PC-9 (cell line): ENCODE measurements at places on chromosomes 12 and 14. TPM values are rescaled to one million over a fixed set of nuclear protein-coding genes. Genes with fewer than 3 reads are reported as not detected.

DNA sequence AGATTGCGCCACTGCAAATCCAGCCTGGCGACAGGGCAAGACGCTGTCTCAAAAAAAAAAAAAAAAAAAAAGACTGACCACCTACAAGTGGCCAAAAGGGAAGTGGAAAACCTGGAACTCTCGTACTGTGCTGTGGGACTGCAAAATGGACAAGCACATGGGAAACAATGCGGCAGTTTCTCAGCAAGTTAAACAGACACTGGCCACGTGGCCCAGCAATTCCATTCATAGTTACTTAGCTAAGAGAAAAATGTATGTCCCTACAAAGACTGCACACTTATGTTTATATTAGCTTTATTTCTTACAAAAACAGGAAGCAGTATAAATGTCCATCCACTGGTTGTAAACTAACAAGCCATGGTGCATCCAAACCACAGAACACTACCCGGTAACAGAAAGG is 5.6 kb downstream of the CHFR start:
- no peak for DNase-seq

GRCh38 chr12:132025526-132025925 is 75.8 kb downstream of the EP400 start:
- no peak for DNase-seq

GRCh38 chr12:16369156-16369555 is 21.7 kb downstream of the MGST1 start:
- DNase-seq = no peak

The PABPN1 gene
- total RNA-seq = 107 and 142 TPM in 2 replicates

The CDH24 gene
- total RNA-seq = 16.4 and 18.8 TPM in 2 replicates

DNA sequence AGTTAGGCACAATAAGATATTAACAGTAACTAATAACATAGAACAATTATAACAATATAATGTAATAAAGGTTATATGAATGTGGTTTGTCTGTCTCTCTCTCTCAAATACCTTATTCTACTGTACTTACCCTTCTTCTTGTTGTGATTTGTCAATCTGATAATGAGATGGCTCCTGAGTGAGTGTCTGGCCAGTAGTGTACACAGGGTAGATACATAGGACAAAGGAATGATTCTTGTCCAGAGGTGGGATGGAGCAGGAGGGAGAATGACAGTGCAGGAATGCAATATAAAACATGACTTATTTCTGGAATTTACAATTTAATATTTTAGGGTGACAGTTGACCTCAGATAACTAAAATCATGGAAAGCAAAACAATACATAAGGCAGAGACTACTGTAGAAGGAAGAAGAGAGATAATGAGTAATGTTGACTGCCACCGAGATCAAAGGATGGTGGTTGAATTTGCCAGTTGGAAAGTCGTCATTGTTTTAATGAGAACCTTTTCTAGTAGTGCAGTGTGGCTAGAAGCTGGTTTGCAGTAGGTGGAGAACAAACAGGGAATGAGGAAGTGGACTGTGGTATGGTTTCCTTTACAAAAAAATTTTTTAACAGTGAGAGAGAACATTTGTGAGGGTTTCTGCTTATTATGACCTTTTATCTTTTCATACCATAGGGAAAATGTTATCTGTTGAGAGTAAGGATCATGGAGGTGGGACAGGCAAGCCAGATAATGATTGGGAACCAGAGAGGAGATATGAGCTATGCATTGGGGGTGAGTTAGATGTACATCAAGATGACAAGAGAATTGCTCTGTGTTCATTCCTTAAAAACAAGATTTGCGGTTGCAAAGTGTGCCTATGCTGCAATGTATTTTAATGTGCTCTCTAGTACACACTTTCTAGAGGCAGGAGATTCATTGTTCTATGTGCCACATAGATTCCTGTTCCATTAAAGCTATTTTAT is 458.3 kb downstream of the BTG1 start:
- DNase-seq = peak; percentile 0

DNA sequence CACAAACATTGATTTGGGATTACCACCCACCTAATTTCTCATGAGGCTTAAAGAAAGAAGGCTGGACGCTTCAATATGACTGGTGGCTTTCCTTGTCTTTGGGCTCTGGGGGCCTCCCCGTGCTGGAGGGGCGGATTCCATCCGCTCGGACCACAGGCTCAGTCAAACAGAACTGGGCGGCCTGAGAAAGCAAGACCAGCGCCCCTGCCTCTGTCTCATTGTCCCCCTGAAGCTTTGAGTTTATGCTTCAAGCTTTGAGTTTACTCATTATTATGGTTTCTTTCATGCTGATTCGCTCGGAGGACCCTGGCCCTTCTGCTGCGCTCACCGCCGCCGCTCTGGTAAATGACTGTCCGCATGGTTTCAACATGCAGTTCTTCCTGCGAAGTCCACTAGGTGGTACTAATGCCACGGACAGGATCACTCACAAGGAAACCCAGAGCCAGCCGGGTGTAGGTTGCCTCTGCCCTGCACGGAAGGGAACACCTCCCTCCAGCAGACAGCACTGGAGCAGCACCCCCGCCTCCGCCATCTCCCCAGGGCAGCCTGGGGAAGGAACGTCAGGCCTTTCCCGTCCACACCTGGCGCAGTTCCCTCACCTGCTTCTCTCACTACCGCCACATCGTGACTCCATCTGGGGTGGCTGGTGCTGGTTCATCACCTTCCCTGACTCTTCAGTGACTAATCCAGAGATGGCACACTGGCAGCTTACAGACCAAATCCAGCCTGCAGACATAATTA is 13.2 kb upstream of the TIGAR start:
- DNase-seq = peak; percentile 76

DNA sequence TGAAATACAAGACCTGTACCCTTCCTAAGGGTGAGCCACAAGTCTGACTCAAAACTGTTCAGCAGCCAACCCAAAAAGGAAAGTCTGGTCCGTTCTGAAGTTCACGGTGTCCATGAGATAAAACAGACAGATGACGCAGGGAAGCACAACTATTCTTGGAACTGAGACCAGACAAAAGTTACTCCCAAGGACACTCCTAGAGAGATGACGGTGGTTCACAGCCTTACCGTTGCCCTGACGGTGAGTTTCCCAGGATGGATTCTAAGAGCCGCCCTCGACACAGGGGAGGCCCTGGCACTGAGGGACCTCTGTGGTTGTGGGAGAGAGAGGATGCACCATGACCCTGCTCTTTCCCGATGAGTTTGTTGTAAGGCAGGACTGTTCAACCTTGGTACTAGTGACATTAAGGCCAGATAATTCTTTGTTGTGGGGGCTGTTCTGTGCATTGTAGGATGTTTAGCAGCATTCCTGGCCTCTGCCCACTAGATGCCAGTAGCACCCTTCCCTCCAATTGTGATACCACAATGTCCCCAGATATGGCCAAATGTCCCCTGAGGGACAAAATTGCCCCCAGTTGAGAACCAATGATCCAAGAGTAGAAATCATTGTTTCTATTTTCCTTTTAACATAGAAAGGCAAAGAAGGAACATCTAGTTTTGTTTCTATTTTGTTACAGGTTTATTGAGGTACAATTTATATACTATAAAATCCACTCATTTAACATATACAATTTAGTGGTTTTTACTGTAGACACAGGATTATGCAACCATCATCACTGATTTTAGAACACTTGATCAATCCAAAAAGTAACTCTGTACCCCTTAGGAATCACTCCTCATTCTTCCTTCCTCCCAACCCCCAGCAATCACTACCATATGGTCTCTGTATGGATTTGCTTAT is 23.0 kb downstream of the OR10P1 start:
- DNase-seq = peak; percentile 14

DNA sequence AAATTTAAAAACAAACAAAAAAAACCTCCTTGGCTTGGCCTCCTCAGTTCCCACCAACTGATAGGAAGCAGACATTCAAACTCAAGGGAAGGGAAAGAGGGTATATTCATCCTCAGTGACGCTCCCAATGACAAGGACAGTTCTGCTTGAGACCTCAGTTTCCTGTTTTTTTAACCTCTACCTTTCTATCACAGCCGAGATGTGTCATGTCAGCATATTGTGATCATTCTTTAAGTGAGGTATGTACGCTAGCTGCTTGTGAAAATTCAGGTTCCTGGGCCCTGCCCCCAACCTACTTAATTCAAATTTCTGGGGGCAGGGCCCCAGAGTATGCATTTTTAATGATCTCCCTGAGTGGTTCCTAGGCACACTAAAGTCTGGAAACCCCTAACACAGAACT is 611.9 kb upstream of the TBX3 start:
- no peak for DNase-seq

GRCh38 chr12:107349008-107349747 is 255.8 kb upstream of the CRY1 start:
- peak; percentile 98 for DNase-seq

DNA sequence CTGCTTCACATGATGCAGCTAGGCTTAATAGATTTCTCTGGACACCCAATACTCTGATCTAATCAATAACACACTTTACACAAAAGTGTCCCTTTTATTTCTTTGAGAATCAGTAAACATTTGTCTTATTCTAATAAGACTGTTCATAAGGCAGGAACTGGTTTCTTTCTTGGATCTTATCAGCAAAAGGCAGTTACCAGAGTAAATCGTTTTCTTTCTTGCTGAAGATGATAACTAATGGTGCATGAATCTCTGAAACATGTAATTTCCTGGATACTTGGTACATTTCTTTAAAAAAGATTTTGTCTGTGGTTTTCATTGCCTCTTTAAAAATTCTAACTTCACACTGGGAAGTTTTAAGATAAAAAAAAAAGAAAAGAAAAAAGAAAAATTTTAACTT is 39.6 kb downstream of the WIF1 start:
- DNase-seq = no peak

GRCh38 chr12:105256921-105257320 is 20.9 kb upstream of the APPL2 start:
- DNase-seq = peak; percentile 19

DNA sequence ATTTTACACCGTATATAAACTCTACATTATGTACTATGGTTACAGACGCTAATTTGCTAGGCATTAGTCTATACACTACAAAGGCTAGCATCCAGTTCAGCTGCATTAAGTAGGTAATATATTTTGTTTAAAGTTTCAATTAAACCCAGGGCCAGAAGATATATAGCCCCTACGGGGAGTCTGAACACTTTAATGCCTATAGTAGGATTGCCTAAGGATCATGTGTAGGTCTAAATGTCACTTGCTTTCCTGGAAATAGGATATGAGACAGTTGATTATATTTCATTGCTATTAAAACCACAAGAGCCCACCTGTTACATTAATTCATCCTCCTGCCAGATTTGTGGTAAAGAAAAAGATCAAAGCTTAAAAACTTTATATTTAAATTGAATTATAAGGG is 286.9 kb downstream of the TMTC2 start:
- no peak for DNase-seq

DNA sequence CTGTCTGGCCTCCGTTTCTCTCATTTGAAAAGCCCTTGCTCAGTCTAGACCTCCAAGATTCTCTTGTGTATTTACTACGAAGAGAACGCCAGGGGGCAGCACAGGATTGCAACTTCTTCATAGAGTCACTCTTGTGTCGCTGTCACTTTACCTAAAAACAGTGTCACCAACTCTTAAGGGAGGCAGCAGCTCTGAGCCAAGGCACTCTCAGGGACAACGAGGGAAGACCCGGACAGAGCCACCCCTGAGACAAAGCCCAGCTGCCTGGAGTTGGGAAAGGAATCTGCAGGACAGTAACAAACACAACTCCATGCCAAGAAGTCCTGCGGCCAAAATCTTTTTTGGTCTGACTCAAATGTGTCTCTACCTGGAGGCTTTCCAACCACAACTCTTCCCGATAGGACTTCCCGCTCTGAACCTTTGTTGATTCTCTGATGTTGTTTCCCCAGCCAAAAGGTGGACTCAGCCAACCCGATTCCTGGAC is 9.6 kb upstream of the RPAP3 start:
- DNase-seq = peak; percentile 56

DNA sequence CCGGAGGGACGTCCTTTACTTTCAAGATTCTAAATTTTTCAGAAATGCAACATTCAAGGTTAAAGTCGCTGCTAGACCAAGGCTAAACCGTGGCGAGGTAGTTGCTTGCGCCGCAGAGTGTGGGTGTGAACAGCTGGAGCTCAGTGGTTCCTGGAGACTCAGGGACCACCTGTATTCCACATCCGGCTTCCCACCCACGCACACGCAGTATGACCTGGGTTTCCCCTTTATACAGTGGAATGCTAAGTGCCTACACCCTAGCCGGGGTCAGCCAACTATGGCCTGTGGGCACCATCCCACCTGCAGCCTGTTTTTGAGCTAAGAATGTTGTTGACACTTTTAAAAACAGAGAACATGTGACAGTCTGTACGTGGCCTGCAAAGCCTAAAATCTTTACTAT is 42.9 kb upstream of the TESC start:
- no peak for DNase-seq

The CLEC1A gene
- 0.23 TPM in 1 of 2 replicates, not detected in the other for total RNA-seq

DNA sequence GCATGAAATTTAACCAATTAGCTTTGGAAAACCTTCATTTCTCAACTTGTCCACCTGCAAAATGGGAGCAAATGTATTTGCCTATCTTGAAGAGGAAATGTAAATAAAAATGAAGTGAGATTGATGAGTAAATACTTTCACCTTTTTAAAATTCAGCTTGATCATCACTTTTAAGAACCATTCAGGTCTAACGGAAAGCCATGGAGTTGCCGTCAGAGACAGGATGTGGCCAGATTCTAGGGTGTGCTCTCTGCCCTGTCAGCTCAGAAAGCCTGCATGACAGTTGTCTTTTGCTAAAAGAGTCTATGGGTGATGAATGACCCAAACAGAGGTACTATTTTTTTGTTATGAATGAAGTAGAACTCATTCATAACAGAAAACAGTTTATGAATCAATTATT is 104.3 kb upstream of the SLC35F4 start:
- DNase-seq = no peak

DNA sequence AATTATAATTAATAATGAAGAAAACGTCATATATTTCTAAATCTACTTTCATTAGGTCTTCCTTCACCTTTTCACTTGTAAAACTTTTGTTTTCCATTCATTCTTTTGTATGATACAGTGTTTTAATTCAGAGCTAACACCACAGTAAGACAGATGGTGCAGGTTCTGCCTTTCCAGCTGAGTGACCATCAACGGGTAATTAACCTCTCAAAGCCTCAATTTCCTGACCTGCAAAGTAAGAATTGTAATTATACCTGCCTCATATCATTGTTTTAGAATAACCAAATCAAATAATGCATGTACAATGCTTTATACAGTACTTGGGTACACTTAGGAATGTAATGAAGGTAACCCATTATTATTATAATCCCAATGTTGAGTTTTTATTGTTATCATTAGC is 157.6 kb downstream of the FOXA1 start:
- no peak for DNase-seq

DNA sequence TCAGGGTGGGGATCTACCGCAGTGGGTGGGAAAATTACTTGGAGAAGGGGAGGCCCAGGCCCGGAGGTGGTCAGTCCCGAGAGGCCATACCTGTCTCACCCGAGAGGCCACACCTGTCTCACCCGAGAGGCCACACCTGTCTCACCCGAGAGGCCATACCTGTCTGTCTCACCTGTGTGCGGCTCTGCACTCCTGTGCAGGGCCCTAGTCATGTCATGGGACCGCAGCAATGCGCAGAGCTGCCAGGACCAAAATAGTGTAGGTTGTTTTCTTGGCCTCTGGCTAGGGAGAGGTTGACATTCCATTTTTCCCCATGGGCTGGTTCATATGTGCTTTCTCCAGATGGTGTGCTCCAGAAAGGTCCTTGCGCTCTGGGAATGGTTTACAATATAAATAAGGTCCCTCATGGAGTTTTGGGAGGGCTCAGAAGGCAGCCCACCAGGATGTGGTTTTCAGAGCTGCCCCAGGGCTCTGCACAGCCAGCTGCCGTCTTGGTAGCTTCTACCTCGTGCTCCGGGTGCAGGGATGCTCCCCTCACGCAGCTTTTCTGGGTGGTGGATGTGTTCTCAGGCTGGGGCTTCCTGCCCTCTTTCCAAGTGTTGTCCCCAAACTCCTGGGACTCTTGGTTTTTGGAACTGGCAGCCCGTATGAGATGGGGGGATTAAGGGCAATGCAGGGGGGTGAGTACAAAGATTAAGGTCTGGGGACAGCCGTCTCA is 58.2 kb downstream of the CACNA1C start:
- no peak for DNase-seq
